ENCODE measurements at places on chromosomes 4 and X.

- no peak for DNase-seq
These were observed 245.5 kb upstream of the CXXC4 start for GRCh38 chr4:104740161-104740560.

GRCh38 chrX:10350221-10350620 is 193.4 kb downstream of the CLCN4 start:
- no peak for DNase-seq

- DNase-seq: no peak
These were observed 220.4 kb upstream of the AGTR2 start for GRCh38 chrX:115949900-115950822.

DNA sequence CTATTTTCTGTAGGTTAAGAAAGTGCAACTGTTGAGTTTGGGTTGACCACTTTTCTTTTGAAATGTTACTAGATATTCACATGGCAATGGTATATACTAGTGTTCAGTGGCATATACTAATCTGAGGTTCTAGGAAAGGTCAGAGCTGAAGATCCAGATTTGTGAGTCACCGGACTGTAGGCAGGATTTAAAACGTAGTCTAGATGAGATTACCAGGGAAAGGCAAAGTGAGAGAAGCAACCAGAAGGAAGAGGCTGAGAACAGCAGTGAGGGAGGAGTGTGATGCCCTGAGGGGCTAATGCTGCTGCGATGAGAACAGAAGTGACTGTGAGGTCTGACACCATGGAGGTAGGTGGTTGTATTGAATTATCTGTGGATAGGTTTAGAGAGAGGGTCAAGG is 9.7 kb upstream of the PLA2G12A start:
- DNase-seq: no peak

GRCh38 chr4:128855621-128856020 is 46.1 kb downstream of the JADE1 start:
- no peak for DNase-seq

- no peak for DNase-seq
These were observed 1.6 kb upstream of the SLC10A4 start for GRCh38 chr4:48481581-48481980.

- DNase-seq: no peak
These were observed 34.9 kb upstream of the FHDC1 start for GRCh38 chr4:152901205-152901604.

DNA sequence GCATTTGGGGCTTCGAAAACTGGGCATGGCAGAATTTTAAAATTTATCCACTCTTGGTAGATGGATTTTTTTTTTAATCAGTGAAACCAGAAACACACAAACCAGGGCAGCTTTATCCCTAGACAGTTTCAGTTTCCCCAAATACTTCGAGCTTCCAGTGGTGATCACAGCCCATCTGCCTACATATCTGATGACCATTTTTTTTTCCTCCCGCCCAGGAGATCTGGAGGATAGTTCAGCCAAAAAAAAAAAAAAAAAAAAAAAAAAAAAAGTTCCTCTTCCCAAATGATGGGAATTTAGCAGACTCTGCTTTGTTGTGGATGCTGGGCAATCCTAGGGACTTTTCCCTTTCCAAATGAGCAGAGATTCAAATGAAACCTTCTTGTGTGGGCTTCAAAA is 1.0 kb upstream of the TBC1D9 start:
- DNase-seq: no peak

DNA sequence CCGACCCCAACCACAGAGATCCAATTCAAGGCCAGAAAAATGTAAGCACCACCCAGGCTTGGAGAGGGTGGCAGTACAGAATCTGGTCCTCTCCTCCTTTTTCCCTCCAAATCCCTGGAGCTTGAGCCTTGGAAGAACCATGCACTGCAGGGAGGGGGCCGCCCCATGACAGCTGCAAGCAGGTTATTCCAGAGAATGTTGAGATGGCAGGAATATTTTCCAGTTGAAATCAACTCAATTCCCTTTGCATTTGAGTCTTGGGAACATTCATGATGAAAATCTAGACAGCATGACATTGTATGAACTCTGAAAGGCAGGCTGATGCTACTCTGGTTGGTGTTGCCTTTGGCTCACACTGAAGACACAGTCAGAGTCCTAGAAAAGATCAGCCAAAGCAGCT is 386.6 kb upstream of the FGF16 start:
- DNase-seq: no peak

DNA sequence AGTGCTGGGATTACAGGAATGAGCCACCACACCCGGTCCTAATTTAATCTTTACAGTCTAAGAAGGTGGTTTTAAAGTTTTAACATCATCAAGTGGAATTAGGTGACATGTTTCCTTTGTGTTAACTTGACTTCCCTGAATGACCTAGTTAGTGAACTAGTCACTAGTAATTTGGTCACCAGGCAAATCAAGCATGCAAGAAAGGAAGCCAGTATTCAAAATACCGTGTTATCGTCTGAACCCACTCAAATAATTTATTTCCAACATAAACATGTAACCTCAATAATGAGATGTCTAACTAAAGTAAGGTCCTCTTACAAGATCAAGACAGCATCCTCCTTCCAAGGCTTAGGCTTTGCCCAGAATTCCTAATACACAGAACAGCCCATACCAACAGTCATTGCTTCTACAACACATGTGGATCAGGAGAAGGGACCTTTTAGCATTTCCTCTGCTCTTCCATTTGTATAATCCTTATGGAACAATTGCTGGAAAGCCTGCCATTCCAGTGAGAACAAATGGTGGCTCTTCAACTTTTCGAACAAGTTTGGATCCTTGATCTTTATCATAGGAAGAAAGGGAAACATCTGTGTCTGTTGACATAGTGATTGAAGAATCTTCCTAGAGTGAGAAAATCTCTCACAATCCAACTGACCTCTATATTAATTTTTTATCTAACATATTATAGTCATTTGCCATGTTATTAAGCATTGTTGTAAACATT is 97.2 kb downstream of the ANXA3 start:
- DNase-seq: no peak

GRCh38 chr4:133865612-133866327 is 335.8 kb downstream of the PABPC4L start:
- no peak for DNase-seq

DNA sequence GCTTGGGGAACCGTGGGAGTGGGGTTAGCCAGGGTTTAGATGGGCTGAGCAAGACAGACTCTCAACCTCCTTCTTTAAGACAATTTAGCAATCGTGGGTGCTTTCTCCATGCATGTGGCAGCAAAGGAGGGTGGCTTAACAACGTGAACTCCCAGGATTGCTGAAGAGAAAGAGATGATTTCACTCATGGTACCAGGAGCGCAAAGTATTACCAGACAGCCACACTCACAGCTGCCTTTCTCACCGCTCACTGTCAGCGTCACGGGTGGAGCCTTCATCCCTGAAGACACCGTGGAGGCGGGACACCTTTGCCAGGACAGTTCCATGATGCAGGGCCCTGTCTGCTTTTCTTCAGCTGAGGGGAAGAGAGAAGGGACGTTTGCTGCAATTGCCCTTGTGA is 212.5 kb upstream of the PSAPL1 start:
- no peak for DNase-seq

GRCh38 chrX:77441033-77441432 is 6.2 kb upstream of the FGF16 start:
- DNase-seq: no peak

DNA sequence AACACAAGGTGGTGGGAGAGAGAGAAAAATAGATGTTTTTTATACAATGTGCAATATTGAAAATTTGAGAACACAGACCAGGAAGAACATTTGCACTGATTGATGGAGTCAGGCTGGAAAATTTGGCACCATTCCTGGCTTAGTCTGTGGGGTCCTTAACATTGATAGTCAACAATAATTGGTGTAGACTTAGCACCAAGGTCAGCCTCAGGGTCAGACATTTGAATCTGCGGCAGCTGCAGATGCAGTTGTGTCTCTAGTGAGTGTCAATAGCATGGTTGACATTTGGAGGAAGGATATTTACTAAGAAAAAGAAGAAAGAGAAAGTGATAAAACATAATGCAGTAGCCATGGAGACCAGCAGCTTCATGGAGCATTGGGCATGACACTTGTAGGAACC is 31.5 kb upstream of the GLRA3 start:
- DNase-seq: no peak

GRCh38 chr4:73450398-73451004 is 14.5 kb downstream of the AFP start:
- DNase-seq: no peak

DNA sequence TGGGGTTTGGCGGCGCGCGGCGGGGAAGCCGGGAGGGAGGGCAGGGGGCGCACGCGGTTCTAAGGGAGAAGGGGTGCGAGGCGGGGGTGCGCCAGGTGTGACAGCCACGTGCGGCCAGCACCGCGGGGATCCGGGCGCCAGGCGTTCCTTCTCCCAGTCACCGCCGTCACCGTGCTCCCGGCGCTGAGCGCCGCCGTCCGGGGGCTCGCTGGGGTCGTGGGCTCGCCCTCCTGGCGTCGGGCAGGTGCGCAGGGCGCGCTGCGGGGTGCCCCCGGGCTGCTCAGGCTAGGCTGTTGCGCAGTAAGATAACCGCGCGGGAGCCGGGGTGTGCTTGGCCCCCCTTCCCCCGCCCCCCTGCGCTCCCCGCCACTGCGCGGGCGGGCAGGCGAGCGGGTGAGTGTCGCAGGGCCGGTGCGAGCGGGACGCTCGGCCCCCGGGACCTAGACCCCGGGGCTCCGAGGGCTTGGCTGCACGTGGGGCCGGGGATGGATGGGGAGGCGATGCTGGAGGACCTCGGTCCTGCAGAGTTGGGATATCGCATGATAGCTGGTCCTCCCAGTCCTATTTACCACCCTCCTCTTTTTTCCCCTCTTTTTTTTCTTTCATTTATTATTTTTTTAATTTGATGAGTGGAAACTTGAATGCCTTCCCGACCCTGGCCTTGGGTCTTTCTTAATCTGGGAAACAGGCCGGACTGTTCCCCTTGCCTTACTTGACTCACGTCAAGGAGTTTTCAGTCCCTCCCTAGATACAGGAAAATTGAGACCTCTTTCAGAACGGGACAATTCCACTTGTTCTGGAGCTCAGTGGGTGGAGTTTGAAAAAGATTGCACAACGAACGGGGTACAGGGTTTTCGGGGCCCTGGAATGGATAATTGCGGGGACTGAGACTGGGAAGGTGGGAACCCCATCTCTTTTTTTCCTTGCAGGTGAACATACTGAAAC is 797 bp downstream of the TXLNG start:
- peak; percentile 23 for DNase-seq

GRCh38 chr4:181008164-181008563 is 1235.0 kb upstream of the TENM3 start:
- DNase-seq: no peak

- DNase-seq: no peak
These were observed 54.2 kb downstream of the TMA16 start for GRCh38 chr4:163548481-163549243.

- DNase-seq: peak; percentile 22
These were observed 82.4 kb upstream of the MTM1 start for GRCh38 chrX:150486011-150486410.

GRCh38 chrX:18674417-18674787 is 2.5 kb upstream of the RS1 start:
- peak; percentile 12 for DNase-seq

- no peak for DNase-seq
These were observed 239.6 kb downstream of the PARM1 start for GRCh38 chr4:75172551-75172950.

DNA sequence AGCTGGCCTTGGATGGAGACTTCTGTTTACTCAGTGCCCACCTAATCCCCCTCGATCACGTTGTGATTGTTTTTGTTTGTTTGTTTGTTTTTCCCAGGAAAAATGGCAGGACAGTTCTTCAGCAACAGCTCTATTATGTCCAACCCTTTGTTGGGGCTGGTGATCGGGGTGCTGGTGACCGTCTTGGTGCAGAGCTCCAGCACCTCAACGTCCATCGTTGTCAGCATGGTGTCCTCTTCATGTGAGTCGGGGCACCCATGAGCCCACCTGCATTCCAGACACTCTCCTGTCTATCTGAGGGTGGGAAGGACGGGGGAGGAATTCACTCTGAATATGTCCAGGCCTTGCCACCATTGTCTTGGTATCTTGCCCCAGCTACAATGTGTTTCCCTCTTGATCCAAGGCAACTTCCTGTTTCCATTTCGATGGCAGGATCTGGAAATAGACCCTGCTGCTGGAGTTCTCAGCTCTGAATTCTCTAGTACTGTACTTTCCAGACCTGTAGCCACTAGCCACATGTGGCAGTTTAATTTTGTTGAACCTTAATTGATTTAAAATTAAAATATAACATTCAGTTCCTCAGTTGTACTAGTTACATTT is 10.5 kb downstream of the SLC34A2 start:
- no peak for DNase-seq

DNA sequence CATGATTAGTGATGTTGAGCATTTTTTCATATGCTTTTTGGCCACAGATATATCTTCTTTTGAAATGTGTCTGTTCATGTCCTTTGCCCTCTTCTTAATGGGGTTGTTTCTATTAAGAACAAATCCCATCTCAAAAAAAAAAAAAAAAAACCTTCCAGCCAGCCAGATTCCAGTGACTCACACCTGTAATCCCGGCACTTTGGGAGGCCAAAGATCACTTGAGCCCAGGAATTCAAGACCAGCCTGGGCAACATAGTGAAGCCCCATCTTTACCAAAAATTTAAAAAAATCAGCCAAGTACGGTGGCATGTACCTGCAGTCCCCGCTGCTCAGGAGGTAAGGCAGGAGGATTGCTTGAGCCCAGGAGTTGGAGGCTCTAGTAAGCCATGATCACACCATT is 5.1 kb downstream of the RAB33B start:
- DNase-seq: no peak

DNA sequence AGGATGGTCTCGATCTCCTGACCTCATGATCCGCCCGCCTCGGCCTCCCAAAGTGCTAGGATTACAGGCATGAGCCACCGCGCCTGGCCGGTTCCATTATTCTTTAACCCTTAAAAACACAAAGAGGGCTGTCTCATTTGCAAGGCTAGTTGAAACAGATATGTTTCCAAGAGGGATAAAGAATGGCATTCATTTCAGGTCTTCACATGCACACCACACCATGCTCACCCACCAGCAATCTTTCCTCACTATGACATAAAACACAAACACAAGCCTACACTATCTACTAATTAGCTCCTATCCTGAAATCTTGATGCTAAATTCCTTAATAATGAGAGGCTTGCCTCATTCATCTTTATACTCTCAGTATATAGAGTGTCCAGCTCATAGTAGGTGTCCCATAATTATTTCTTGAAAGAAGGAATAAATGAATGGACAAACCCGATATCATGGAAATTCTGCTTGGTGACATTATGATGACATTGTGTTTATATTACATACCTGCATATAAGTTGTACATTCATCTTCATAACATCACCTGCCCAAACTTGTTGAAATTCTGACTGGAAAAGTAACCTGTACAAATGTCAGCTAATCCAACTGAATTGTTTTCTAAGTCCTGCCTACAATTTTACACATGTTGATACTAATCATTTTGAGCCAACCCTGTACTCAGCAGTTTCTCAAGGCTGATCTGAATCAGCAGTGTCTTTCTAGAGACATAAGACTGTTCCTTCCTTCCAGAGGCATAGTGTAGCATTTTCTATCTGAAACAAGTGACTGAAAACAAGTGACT is 408.5 kb downstream of the KLHL13 start:
- DNase-seq: no peak

- DNase-seq: no peak
These were observed 4.0 kb upstream of the CBLL2 start for GRCh38 chrX:22268706-22269105.

GRCh38 chr4:177271091-177271490 is 38.6 kb upstream of the NEIL3 start:
- no peak for DNase-seq
